ENCODE measurements at places on chromosomes 16 and 17.

DNA sequence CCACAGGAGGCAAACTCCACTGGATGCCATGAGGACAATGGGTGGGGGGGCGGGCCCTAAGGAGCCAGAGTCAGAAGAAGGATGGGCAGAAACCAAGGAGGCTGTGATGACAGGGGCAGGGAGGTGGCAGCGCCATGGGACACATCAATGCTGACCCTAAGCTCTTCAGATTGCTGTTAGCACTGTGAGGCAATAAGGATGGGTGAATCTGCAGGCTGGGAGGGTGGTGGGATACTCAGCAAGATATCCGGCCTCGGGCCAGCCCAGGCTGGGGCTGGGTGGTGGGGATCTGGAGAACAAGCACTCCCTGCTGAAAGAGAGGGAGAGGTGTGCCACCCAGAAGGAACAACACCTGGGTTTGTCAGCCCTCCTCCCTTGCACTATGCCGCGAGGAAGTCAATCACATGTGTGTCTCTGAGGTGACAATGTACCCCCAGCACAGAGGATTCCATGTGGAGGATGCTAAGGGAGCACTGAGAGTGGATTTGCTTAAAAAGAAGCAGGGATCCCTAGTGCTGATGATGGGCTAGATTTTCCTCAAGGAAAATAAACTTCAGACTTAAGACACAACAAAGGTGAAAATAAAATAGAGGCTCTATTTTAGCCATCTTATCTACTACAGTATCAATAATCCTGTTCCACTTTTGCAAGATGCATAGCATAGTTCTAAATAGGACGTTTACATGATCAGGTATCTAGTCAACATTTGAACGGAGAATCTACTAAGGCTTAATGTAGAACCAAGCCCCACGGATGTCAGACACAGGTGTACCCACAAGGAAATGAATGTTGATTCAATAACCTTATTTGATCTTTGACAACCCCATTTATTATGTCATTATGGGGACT is 22.6 kb downstream of the SMPD3 start:
- DNase-seq = no peak

DNA sequence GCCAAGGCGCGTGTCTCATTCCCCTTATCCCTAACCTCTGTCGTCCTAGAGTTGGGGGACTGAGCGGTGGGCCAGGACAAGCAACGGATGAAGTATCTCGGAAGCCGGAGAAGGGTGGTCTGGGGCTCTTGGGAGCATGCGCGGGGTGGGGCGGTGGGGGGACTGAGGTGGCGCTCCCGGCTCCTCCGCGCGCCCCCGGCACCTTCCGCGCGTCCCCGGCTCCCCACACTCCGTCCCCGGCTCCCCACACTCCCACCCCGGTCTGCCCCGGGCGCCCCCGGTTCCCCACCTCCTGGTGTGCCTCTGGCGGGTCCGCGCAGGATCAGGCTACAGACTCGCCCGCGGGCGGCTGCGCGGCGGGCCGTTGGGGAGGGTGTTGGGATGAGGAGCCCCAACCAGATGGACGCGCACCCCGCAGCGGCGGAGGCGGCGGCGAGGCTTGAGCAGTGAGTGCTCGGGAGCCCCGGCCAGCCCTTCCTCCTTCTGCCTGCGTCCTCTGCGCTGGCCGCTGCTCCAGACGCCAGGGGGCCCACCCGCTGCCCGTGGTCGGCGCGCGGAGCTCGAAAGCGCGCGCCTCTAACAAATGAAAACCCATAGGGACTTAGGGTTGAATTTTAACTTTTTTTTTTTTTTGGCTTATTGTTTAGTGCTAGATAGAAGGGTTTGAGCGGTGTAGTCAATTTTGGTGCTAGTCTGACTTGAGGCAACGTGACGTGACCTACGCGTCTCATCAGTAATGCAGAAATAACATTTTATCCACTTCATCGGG is 5.6 kb upstream of the CRYM start:
- no peak for DNase-seq

GRCh38 chr17:9519583-9520272 is 55.9 kb downstream of the STX8 start:
- DNase-seq = no peak

DNA sequence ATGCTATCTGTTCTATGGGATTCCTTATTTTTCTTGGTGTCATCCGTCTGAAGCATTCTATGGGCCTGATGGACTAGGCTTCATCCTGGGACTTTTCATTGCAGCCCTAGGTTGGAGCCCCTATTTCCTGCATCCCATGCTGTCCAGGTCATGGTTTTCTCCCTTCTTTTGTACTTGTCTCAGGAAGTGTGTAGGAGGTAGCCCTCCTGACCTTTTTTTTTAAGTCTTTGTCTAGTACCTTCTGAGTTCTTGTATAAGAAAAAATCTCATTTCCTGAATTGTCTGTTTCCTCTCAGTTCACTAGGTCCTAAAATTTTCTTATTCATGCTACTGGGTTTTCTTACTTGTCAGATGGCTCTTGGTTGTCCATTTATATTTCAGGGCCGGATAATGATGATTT is 6.0 kb downstream of the NDEL1 start:
- no peak for DNase-seq

GRCh38 chr16:11759163-11759834 is 16.6 kb upstream of the TXNDC11 start:
- no peak for DNase-seq

DNA sequence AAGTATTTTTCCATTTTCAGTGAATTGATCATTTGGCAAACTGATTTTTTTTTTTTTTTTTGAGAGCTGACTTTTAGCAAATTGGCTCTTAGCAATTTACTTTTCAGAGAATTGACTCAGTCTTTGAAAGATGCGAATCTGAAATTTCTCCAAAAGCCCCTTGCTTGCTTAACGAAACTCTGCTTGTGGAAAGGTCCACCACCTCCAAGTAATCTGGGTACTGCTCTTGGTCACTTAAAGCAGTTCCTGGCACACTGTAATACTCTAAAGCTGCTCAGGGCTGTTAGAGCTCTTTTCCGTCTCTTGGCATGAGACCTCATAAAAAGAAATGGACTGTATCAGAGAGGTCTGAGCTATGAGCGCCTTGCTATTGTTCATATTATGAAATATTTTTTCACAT is 2.9 kb downstream of the GSDMB start:
- no peak for DNase-seq

- peak; percentile 58 for DNase-seq
These were observed 449 bp downstream of the SMCR8 start for GRCh38 chr17:18315562-18315922.

All from CD4-positive, alpha-beta T cell treated with Interleukin-21 for 1 hour (primary cell).